MG63 (cell line): ENCODE measurements at places on chromosomes 5 and 9. TPM values are rescaled to one million over a fixed set of nuclear protein-coding genes. Genes with fewer than 3 reads are reported as not detected.

Gene PCDHA11
- total RNA-seq: not detected in 2 replicates

Gene TUSC1
- total RNA-seq: 3.2 and 14.7 TPM in 2 replicates

Gene TEX48
- not detected in 2 replicates for total RNA-seq

Gene C5orf15
- 96.2 and 153 TPM in 2 replicates for total RNA-seq

Gene DIRAS2
- not detected in 2 replicates for total RNA-seq

Gene ASPN
- not detected in 2 replicates for total RNA-seq

Gene CARD9
- total RNA-seq: 1.7 TPM in 1 of 2 replicates, not detected in the other

Gene ECSCR
- 0.63 and 0.74 TPM in 2 replicates for total RNA-seq

Gene CDO1
- total RNA-seq: not detected in 2 replicates

Gene SLC36A2
- not detected in 2 replicates for total RNA-seq

Gene FBN2
- 6.2 and 8.9 TPM in 2 replicates for total RNA-seq

Gene ZDHHC11
- 0.56 TPM in 1 of 2 replicates, not detected in the other for total RNA-seq

Gene IRGM
- total RNA-seq: 9.3 TPM in 1 of 2 replicates, not detected in the other

Gene DNAJA1
- total RNA-seq: 152 and 177 TPM in 2 replicates

Gene IFNA13
- total RNA-seq: not detected in 2 replicates

Gene LHX6
- total RNA-seq: not detected in 2 replicates

Gene ARL14EPL
- total RNA-seq: not detected in 2 replicates

Gene GPR21
- total RNA-seq: not detected in 2 replicates

Gene KLF4
- 1.9 and 7.1 TPM in 2 replicates for total RNA-seq

Gene FAT2
- total RNA-seq: not detected in 2 replicates

Gene SLC4A9
- not detected in 2 replicates for total RNA-seq

Gene ZMYND19
- 19.0 and 33.8 TPM in 2 replicates for total RNA-seq

Gene GALNT12
- total RNA-seq: 0.22 and 0.99 TPM in 2 replicates

Gene OTULINL
- total RNA-seq: 0.63 TPM in 1 of 2 replicates, not detected in the other
